Spinal cord (tissue), 10 donors: ENCODE measurements at places on chromosomes 11 and 22. TPM values are rescaled to one million over a fixed set of nuclear protein-coding genes. Genes with fewer than 3 reads are reported as not detected.
A peak's percentile ranks its signal among the peaks of the same experiment; 100 is the strongest.

The CLDN5 gene
- total RNA-seq = 61.0 TPM

The RSF1 gene
- total RNA-seq = 80.3 TPM

The LSP1 gene
- 10.6 TPM for total RNA-seq

DNA sequence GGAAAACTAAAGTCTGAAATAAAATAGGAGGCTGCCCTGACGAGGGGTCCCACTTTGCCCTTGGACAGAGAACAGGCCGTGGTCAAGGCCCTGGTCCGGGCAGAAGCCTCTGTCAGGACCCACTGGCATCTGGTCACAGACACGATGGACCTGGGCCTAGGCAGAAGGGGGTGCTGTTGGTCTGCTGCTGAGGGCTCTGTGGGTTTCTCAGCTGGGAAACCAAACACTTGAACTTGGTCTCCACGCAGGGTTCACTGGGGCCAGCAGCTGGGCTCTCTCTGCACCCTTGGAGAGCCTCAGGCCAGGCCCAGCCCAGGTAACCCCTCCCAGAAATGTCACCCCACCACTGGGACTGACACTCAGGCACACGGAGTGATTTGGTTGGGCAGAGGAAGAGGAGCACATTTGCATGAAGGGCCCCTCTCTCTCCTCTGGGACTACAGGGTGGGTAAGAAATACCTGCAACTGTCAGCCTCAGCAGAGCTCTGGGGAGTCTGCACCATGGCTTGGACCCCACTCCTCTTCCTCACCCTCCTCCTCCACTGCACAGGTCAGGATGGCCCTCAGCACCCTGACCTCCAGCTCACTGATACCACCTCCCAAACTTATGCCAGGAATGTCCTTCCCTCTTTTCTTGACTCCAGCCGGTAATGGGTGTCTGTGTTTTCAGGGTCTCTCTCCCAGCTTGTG is 48.1 kb upstream of the TOP3B start:
- no peak overlapping the region for H3K27ac ChIP-seq

GRCh38 chr11:45930951-45931570 is 8.6 kb downstream of the LARGE2 start:
- no peak overlapping the region for H3K4me3 ChIP-seq
- no peaks in the 10 kb centered on the region for H3K27me3 ChIP-seq
- peaks cover 34% of the 10 kb centered on the region for H3K4me1 ChIP-seq
- no peak overlapping the region for H3K27ac ChIP-seq
- DNase-seq = no peak

DNA sequence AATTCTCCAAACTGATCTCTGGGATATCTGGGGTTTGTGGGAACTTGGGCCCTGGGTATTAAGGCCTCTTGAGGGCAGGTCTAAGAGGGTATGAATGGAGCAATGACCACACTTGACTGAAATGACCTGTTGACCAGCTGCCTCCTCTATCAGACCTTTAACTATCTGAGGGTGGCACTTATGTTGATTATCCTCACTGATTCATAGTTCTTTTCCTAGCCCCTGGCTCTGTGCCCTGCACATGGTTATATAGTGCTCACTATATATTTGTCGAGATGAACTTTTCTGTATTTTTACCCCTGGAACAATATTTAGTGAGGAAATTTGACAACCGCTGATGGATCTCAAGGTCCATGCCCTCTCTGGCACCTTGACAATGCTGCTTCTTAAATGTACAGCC is 305.5 kb upstream of the PLET1 start:
- no peaks in the 10 kb centered on the region for H3K36me3 ChIP-seq
- H3K4me3 ChIP-seq = no peak overlapping the region
- no peak for DNase-seq
- H3K27me3 ChIP-seq = no peaks in the 10 kb centered on the region
- peaks cover 11% of the 10 kb centered on the region for H3K4me1 ChIP-seq
- H3K27ac ChIP-seq = no peak overlapping the region

DNA sequence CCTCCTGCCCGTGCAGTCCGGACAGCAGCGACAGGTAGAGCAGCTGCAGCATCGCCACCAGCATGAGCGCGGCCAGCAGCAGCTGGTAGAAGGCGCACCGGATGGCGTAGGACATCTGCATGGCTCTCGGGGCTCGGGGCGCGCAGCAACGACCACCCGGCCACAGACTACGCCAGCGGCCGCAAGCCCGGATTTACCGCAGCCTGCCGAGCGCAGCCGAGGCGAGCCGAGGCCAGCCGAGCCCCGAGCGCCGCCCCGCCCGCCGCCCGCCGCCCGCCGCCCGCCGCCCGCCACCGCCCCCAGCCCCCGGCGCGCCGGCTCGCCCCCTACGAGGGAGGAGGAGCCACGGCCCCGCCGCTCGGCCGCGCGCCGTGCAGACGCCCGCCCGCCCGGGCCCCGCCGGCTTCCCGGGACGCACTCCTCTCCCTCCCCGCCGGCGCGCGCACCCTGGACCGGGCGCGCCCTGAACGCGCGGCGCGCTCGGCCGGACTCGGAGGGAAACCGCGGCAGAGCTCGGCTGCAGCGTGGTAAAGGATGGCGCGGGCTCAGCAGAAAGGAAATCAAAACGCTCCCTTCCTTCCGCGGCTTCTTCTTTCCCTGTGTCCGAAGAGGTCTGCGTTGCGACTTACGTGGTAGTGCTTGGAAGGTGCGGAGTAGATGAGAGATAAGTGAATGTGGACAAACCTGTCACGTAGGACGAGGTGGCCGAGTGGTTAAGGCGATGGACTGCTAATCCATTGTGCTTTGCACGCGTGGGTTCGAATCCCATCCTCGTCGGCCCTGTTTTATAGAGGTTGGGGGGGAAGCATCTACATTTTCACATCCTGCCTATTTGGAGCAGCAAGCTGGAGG is at the start of gene B4GAT1:
TSS of gene B4GAT1 (minus strand) at position 205 of the 852 bp plus-strand sequence. CDS start at position 121, 84 bp downstream.
- peaks cover 9% of the 10 kb centered on the region for H3K36me3 ChIP-seq
- DNase-seq = peak; percentile 86
- H3K4me3 ChIP-seq = peak within 1 kb of the TSS; percentile 94
- H3K27ac ChIP-seq = peak within 1 kb of the TSS; percentile 97
- no peaks in the 10 kb centered on the region for H3K27me3 ChIP-seq

- no peaks in the 10 kb centered on the region for H3K4me1 ChIP-seq
- no peak overlapping the region for H3K4me3 ChIP-seq
- no peak overlapping the region for H3K27ac ChIP-seq
- H3K27me3 ChIP-seq = no peaks in the 10 kb centered on the region
- no peaks in the 10 kb centered on the region for H3K36me3 ChIP-seq
Measured at GRCh38 chr22:34462795-34463194, 542.5 kb upstream of the LARGE1 start.

GRCh38 chr11:19770277-19770676 is 57.6 kb downstream of the NAV2 start:
- no peak overlapping the region for H3K27ac ChIP-seq
- no peaks in the 10 kb centered on the region for H3K36me3 ChIP-seq
- peaks cover 15% of the 10 kb centered on the region for H3K4me1 ChIP-seq

GRCh38 chr22:30079952-30080533 is at the start of gene HORMAD2:
TSS of gene HORMAD2 (plus strand) at chr22:30080464. CDS start at chr22:30093953, 13,489 bp downstream.
- H3K36me3 ChIP-seq = no peaks in the 10 kb centered on the region
- no peaks in the 10 kb centered on the region for H3K27me3 ChIP-seq
- no peak within 1 kb of the TSS for H3K27ac ChIP-seq
- H3K4me1 ChIP-seq = peaks cover 14% of the 10 kb centered on the region
- H3K4me3 ChIP-seq = peak within 1 kb of the TSS; percentile 24
- DNase-seq = peak; percentile 86

DNA sequence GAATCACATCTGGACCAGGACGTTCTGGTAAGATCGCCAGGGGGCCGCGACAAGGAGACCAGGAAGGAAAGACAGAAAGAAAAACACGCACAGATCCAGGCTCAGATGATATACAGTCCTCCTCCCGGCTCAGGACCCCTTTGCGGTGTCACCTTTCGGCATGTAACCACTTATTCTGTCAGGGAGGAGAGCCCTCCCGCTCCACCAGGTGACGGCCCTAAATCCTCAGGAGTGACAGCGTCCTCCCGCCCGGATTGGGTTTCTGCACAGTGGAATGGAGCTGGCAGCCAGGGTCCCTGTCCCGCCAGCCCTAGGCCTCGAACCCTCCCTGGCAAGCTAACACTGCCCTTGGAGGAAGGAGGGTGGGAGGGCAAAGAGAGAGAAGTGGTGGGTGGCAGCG is 24.3 kb upstream of the KCNQ1OT1 start:
- H3K4me3 ChIP-seq = no peak overlapping the region
- H3K27ac ChIP-seq = no peak overlapping the region
- H3K4me1 ChIP-seq = peaks cover 51% of the 10 kb centered on the region
- no peaks in the 10 kb centered on the region for H3K27me3 ChIP-seq

DNA sequence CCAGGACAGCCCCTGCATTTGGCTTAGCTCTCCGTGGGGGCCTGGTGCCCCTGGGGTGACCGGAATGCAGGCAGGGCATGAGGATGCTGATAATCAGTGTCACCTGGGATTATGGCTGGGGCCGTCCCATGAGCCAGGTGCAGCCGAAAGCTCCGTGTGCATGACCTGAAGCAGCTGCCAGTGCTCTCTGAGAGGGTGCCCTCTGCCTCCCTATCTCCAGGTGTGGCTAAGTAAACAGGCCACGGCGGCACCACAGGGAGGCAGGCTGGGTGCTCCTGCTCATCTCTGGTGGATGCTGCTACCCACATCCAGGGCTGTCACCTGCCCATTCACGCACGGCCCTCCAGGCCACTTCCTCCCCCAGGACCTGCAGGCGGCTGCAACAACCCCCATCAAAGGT is 29.8 kb downstream of the DUSP8 start:
- H3K27me3 ChIP-seq = peaks cover 32% of the 10 kb centered on the region
- H3K36me3 ChIP-seq = peaks cover 2% of the 10 kb centered on the region
- H3K27ac ChIP-seq = no peak overlapping the region
- H3K4me3 ChIP-seq = no peak overlapping the region

GRCh38 chr22:42317008-42317407 is 46.6 kb upstream of the TCF20 start:
- peaks cover 94% of the 10 kb centered on the region for H3K4me1 ChIP-seq
- H3K4me3 ChIP-seq = no peak overlapping the region
- peak overlapping the region; percentile 71 for H3K27ac ChIP-seq
- H3K27me3 ChIP-seq = no peaks in the 10 kb centered on the region
- DNase-seq = no peak

DNA sequence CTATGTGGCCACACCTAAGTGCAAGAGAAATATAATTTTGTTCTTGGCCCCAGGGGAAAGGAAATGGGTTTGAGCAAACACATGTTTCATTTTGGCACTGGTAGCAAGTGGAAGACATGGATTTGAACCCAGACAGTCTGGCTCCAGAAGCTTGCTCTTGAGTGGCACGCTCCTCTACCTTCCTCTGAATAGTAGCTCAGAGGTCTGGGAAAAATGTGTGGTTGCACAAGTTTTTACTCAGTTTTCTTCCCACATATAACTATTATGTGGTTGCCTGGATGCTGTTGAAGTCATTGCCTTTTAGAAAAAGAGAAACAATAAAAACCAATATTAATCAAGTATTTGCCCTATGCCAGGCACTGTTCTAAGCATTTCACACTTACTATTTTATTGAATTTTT is 16.3 kb downstream of the PARVA start:
- H3K36me3 ChIP-seq = no peaks in the 10 kb centered on the region
- no peak for DNase-seq
- peaks cover 7% of the 10 kb centered on the region for H3K4me1 ChIP-seq

GRCh38 chr11:112963368-112963955 is 2.2 kb downstream of the NCAM1 start:
- DNase-seq = no peak
- peak overlapping the region; percentile 86 for H3K4me3 ChIP-seq
- no peaks in the 10 kb centered on the region for H3K27me3 ChIP-seq
- peaks cover 6% of the 10 kb centered on the region for H3K4me1 ChIP-seq
- H3K36me3 ChIP-seq = no peaks in the 10 kb centered on the region

DNA sequence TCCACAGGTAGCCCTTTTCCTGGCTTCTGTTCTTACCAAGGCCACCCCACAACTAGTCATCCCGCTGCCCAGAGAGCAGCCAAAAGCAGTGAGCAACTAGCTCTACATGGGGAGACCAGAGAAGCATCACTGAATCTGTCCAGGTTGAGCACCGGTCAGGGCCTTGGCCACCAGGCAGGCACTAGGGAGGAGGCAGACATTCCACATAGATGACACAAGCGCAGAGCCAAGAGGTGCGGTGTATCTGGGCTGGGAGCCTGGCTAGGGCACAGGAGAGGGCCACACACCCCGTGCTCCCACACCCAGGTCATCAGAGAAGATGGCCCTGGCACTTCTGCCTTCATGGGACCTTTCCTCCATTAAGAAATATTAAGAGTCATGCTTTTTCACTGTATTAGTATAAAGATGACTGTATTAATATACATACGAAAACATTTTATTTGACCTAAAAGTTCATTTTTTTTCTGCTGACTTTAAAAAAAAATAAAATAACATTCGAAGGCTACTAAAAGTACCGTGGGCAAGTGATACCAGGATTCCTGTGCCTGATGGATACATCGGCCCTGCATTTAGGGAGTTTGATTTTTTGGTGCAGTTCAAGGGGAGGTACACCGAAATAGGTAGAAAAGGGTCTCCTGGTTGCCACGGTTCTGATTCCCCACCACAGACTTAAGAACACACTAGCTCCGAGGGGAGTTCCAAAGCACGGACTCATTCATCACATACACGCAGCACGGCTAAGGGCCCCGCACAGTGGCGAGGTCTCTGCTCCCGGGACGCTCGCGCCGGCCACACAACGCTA is 1.2 kb downstream of the DGCR2 start:
- no peak overlapping the region for H3K27ac ChIP-seq
- H3K27me3 ChIP-seq = no peaks in the 10 kb centered on the region
- peaks cover 48% of the 10 kb centered on the region for H3K4me1 ChIP-seq
- DNase-seq = no peak

DNA sequence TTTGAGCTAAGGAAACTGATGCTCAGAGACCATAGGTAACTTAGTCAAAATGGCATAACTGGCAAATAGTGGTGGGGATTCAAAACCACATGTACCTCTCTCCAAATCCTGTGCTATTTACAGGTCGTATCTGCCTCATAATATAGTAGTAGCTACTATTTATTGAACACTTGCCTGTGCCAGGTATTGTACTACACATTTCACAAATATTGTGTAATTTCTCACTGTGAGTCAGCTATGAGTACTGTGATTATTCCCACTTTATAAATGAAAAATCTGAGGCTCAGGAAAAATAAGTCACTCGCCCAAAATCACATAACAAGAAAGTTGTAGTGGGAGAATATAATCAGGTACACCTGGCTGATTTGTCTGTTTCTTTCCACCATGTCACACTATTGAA is 199.8 kb upstream of the FAT3 start:
- no peak overlapping the region for H3K4me3 ChIP-seq
- H3K27ac ChIP-seq = no peak overlapping the region
- DNase-seq = no peak
- H3K36me3 ChIP-seq = no peaks in the 10 kb centered on the region
- no peaks in the 10 kb centered on the region for H3K4me1 ChIP-seq
